SK-N-SH (cell line): ENCODE measurements at places on chromosomes 3 and 15.
A peak's percentile ranks its signal among the peaks of the same experiment; 100 is the strongest.

DNA sequence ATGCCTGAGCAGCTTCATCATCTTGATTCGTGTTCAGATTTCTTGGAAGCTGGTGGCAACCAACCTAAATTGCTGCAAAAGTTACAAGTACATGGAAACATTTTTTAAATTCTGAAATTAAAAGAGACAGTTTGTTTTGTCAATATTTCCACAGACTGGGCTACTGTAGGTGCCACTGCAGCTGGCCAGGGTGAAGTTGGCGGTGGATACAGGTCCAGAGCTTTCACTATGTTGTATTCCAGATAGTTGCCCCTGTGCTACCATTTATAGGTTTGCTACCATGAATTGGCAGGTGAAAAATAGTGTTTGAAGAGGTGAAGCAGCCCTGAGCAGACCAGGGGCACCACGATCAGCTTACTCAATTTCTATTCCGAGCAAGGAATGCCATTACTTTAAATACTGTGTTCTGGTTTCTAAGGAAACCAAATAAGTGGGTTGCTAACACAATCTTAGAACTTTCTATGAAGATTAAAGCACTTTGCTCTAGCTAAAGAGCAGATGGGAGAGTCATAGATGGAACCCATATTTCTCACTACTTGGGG is 21.2 kb upstream of the SHC4 start:
- H3K27me3 ChIP-seq, result no peaks in the 10 kb centered on the region
- peak overlapping the region; percentile 13; the same call in 1 of the 2 replicates for H3K27ac ChIP-seq
- no peak for DNase-seq
- no peaks in the 10 kb centered on the region for H3K4me1 ChIP-seq
- peaks cover 14% of the 10 kb centered on the region for H3K36me3 ChIP-seq

DNA sequence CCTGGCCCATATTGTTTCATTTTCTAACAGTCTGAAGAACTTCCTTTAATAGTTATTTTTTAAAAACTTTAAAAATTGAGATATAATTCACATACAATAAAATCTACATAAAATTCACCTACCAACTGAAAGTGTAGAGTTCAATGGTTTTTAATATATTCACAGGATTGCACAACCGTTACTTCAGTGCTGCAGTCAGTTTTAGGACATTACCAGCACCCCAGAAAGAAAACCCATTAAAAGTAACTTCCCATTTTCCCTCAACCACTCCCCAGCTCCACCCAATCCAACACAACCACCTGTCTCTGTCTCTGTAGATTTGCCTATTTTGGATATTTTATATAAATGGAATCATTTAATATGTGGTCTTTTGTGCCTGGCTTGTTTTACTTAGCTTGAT is 29.6 kb downstream of the MGA start:
- no peaks in the 10 kb centered on the region for H3K4me1 ChIP-seq
- H3K4me3 ChIP-seq, result no peak overlapping the region
- DNase-seq, result no peak
- H3K27ac ChIP-seq, result no peak overlapping the region
- no peaks in the 10 kb centered on the region for H3K36me3 ChIP-seq

GRCh38 chr3:188827103-188827502 is 344.7 kb upstream of the TPRG1 start:
- H3K27me3 ChIP-seq, result no peaks in the 10 kb centered on the region
- no peak overlapping the region for H3K27ac ChIP-seq
- DNase-seq, result no peak
- no peak overlapping the region for H3K4me3 ChIP-seq

DNA sequence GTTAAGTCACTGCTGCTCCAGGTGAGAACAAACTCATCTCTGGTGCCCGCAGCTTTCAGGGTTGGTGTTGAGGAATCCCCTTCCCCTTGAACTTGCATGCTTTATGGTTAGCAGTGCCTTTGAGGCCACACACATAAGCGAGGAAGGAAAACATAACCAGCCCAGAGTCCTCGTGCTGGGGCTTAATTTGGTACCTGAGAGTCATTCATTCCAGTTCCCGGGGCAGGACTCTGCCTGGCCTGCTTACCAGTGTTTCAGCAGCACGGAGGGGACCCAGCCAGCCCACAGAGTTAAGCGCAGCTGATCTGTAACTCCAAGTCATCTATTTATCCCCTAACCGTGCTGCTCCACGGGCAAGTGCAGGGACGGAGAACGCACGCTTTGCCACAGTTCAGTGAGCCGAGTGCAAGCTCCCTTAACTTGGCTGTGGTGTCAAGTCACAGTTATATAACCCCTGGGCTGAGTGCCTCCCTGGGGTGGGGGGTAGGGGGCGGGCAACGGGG is 302.3 kb upstream of the ICE2 start:
- H3K36me3 ChIP-seq, result no peaks in the 10 kb centered on the region
- no peaks in the 10 kb centered on the region for H3K4me1 ChIP-seq
- no peaks in the 10 kb centered on the region for H3K27me3 ChIP-seq
- H3K27ac ChIP-seq, result no peak overlapping the region
- no peak for DNase-seq
- H3K4me3 ChIP-seq, result no peak overlapping the region

DNA sequence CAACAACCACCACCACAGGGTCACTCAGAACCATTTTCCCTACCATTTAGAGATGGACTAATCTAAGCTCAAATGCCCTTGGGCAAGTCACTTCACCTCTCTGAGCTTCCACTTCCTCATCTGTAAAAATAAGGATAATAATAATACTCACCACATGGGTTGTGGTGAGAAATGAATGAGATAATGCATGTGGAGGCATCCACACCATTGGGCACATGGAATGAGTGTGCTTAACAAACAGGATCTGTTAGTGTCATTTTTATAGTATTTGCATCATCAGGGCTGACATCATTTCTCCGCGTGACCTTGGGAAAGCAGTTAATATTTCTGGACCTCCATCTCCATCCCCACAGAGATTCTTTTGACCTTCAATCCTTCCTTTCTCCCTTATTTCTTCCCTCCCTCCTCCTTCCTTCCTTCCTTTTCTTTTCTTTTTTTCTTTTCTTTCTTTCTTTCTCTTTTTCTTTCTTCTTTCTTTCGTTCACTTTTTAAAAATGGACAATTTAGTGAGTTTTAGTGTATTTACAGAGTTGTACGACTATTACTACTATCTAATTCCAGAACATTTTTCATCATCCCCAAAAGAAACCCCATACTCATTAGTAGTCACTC is 7.7 kb upstream of the RFT1 start:
- H3K4me3 ChIP-seq, result no peak overlapping the region
- H3K27me3 ChIP-seq, result no peaks in the 10 kb centered on the region
- H3K27ac ChIP-seq, result no peak overlapping the region
- H3K36me3 ChIP-seq, result no peaks in the 10 kb centered on the region

DNA sequence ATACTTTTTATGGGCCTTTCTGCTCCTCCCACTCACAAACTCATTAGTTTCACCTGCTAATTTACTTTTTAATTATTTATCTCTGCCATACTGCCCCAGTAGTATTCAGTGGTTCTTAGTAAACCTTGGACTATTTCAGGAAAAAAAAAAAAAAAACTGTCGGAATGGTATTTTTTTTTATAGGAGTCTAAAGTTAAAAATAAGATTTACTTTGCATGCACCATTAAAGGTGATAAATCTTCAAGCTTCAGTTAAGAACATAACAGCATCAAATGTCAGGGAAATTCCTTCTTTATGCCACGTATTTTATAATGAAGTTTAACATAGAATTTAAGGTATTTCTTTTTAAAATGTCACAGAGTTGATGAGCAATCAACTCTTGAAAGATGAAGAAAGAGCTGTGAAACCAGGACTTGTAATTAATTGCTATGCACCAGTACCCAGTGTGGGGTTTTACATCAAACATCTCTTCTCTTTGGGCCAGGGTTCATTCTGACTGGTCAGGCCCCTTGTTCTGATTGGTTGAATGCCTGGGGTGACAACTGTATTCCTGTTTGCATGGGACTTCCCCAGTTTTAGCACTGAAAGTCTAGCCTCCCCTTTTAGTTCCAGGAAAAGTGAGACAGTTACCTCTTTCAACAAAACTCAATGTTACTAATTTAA is 40.3 kb upstream of the PTPRG start:
- H3K27me3 ChIP-seq, result no peaks in the 10 kb centered on the region
- no peak overlapping the region for H3K27ac ChIP-seq
- H3K36me3 ChIP-seq, result no peaks in the 10 kb centered on the region
- DNase-seq, result no peak
